ENCODE measurements at places on chromosomes 16 and 17.

GRCh38 chr16:30413112-30413806 lies 5.9 kb downstream of the ZNF771 start:
- no peaks in the 10 kb centered on the region for H3K27me3 ChIP-seq
- DNase-seq, result no peak
- peaks cover 49% of the 10 kb centered on the region for H3K36me3 ChIP-seq
- no peak overlapping the region for H3K4me3 ChIP-seq
- H3K27ac ChIP-seq, result peak overlapping the region; percentile 53

DNA sequence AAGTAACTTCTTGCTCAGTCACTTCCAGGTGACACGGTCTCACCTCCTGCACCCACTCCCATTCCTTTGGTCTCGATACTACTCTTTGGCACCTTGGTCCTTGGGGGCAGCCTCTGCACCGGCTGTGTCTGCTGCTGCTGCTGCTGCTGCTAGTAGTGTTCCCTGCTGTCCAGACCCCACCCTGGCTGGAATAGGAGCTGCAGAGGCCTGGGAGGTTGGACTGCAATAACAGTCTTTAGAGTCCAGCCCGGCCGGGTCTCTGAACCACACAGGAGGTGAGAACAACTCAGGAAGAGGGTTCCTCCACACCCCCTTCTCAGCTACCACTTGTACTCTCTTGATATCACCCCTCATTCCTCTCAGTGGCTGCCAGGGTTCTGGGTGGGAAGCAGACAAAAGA lies 231.1 kb upstream of the NLRP1 start:
- no peak overlapping the region for H3K27ac ChIP-seq
- DNase-seq, result no peak
- no peaks in the 10 kb centered on the region for H3K36me3 ChIP-seq
- H3K27me3 ChIP-seq, result peaks cover 13% of the 10 kb centered on the region

DNA sequence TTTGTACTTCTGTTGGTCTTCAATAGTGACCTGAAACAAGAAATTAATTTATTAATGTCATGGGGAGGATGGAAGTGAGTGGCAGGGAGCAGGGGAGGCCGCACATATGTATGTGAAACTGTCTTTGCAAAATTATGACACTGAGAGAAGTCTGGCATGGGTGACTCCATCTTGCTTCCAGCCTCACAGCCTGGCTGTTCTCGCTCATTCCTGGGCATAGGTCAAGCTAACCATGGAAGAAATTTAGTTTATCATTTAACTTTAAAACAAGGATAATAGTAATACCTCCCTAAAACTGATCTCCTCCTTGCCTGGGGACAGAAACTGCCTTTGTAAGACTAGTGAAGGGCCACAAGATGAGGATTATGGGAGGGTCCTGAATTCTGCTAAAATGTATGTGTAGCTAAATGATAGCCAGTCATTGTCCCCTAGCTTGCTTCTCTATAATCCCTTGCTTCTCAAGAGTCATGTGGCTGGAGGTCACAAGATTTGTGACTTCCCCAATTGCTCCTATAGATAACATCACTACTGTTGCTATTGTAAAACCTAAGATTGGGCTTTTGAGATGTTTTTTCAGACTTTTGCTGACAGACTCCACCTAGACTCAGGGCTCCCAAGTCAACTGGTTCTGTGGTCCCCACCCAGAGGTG lies 126.0 kb downstream of the HS3ST3A1 start:
- no peak for DNase-seq
- no peaks in the 10 kb centered on the region for H3K27me3 ChIP-seq
- H3K36me3 ChIP-seq, result no peaks in the 10 kb centered on the region
- H3K4me3 ChIP-seq, result no peak overlapping the region
- no peaks in the 10 kb centered on the region for H3K4me1 ChIP-seq
- no peak overlapping the region for H3K27ac ChIP-seq

DNA sequence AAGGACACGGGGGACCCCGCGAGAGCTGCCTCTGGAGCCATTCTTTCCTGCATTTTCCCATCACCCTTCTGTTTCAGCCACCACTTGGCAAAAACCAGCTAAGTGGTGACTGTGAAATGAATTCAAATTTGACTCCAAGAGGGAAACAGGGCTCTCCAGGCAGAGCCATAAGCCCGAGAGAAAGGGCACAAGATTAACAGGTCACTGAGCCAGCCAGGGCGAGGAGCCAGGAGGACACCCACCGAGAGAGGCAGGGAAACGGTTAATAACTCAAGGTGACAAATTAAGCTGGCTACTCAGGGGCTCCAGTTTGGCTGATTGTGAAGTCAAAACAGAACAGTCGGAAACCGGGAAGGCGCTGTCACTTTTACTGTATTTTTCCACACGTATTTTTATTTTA lies 67.8 kb upstream of the SOX9 start:
- H3K27me3 ChIP-seq, result no peaks in the 10 kb centered on the region
- no peaks in the 10 kb centered on the region for H3K4me1 ChIP-seq
- H3K36me3 ChIP-seq, result no peaks in the 10 kb centered on the region
- no peak overlapping the region for H3K27ac ChIP-seq

Measured in activated T-helper 2 cell treated with anti-CD3 and anti-CD28 coated beads, Interferon-gamma antibody, Interleukin-2, Interleukin-4, amounts not matched to agents 10 μg/mL and 5 μg/mL and 100 μg/mL, durations not matched to agents 14 hours and 24 hours and 36 hours (primary cell).